ENCODE measurements at places on chromosomes 16 and 17.

DNA sequence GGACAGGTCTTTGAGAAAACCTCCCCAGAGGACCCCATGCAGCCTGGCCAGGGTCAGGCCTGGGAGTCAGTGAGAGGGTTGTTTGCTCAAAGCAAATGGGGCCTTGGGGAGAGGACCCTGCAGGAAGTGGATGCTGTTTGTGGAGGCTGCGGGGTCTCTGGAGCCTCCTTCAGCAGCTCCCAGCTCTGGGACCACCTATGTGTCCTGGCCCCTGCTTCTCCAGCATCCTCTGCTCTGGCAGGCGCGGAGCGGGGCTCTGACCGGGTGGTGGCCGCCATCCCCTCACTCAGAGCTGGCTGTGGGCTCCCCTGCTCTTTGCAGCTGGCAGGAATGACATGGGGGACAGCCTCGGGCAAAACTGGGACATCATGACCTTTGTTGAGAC is 29.8 kb upstream of the CIBAR2 start:
- no peak for DNase-seq

DNA sequence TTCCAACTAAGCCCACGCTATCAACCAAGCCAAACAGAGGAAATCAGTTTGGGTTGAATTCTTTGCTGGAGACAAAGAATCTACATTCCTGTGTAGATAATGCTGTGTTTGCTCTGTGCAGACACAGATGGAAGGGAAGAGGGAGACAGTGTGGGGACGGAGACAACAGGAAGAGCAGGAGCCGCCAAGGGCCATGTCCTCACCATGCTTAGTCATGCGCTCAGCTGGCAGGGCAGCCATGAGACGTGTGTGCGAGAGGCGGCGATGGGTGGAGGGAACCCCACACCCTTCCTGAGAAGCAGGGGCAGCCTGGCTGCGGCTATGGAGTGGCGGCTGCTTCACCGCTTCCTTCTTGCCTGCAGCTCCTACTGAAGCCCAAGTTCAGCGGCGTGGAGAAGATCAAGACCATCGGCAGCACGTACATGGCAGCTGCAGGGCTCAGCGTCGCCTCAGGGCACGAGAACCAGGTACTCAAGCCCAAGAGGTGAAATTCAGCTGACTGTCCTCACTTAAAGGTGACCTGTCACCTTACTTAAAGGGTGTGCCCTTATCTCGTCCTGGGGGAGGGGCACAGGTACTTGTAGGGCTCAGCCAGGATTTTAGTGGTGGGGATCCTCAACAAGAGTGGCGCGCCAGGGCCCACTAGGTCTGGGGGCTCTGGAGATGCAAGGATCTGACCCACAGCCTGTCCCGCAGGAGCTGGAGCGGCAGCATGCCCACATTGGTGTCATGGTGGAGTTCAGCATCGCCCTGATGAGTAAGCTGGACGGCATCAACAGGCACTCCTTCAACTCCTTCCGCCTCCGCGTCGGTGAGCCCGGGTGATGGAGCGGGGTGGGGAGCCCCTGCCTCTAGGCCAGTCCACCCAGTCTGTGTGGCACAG is 47.5 kb downstream of the ADCY7 start:
- DNase-seq, result no peak

DNA sequence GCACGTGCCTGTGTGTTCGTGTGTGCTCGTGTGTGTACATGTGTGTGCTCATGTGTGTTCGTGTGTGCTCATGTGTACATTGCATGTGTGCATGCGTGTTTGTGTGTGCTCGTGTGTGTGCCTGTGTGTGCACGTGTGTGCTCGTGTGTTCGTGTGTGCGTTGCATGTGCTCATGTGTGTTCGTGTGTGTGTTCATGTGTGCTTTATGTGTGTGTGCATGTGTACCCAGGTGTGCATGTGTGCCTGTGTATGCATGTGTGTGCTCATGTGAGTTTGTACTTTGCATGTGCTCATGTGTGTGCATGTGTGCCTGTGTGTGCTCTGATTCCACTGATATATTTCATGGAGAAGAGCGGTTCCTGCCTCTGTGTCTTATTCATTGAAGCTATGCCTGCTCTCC is 265.5 kb downstream of the FOXL1 start:
- DNase-seq, result no peak

DNA sequence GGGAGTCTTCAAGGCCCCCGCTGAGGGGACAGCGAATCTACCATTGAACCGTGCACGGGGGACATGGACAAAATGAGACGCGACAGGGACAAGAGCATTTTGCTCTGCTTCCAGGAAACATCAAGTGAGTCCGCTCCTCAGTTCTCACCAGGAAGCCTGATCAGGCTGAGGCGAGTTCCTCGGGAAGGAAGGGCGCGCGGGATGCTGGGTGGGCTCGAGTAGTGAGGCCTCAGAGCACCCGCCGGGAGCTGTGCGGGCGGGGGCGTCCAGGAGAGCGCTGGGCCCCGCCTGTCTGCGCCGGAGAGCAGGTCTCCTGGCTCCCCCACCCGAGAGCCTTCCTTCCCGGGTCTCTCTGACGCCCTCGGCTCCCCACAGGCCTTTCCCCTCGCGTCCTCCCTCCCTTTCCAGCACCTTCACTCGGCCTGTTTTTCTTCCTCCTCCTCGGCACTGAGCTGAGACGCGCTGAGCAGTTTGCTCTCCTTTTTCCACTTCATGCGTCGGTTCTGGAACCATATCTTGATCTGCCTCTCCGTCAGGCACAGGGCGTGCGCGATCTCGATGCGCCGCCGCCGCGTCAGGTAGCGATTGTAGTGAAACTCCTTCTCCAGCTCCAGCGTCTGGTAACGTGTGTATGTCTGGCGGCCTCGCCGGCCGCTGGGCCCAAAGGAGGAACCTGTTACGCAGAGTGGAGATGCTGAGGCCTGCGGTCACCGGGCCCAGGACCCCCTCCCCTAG is 2.6 kb upstream of the HOXB5 start:
- no peak for DNase-seq

DNA sequence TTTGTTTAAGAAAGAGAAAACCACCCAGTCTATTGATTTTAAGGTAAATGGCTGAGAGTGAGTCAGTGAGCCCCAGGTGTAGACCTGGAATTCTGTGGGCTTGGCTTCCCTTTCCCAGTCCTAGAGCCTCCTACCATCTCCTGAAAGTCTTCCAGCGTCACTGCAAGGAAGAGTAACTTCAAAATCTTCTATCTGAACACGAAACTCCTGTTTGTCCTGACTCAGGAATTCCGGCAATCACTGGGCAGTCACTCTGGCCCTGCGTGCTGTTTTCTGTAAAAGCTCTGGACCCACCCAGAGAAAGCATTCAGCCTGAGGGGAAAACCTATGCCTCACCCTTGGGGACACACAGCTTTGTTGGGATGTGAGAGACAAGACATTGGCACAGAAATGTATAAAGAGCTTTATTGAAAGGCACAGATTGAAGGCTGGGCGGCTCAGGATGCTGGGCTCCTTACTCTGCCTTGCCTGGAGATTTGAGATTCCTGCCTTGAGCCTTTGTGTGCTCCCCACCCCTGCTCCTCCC is 15.9 kb downstream of the MINK1 start:
- no peak for DNase-seq
